Anterior cingulate cortex (tissue), 58 donors: ENCODE measurements at places on chromosomes 12 and 14.

DNA sequence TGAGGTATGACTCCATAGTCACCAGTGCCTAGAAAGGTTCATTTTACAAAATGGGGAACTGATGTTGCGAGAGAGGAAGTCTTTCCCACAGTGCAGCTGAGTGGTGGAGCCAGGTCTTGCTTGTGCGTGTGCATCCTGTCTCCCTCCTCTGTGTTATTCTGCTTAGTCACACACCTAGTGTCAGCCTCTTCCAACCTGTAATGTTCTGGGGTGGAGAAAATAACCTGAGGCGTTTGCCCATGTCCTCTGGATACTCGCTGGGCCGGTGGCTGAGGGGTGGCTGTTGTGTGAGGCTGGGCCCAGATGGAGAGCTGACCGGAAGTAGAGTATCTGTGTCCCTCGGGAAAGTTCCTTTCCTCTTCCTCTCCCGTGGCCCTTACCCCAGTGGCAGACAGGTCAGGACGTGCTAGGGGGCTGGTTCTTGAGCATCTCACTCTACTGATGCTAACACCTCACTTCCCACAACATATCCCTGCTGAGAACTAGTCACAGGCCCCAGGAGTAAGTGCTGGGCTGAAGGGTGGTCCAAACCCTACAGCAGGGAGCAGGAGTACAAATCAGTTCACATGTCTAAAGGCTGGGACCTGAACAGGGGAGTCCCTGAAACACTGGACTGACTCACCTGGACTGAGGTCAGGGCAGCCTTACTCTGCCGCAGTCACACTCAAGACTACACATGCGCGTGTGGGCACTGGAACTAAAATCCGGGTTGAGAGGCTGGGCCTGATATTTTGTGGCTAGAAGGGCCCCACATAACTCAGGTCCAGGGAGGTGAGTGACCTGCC, 7.0 kb downstream of the MLF2 start:
- no peak for DNase-seq

DNA sequence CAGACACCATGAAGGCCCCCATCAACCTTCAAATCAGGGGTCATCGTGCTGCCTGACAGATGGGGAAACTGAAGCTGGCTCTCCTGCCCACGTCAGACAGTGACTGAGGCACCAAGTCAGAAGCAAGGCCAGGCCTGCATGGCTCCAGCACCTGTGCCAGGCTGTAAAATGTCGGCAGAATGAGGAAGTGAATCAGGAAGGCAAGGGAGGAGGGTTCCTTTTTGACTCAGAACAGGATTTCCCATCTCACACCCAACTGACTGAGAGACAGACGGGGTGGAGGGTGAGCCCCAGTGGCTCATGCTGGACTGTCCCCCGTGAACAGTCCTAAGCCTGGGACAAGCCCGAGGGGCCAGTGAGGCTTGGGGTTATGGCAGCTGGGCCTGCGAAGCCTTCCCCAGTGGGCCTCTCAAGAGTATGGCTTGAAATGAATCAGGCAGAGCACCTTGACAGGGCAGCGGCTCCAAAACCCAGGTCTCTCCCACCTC, 20.9 kb downstream of the SYNE3 start:
- DNase-seq = no peak

DNA sequence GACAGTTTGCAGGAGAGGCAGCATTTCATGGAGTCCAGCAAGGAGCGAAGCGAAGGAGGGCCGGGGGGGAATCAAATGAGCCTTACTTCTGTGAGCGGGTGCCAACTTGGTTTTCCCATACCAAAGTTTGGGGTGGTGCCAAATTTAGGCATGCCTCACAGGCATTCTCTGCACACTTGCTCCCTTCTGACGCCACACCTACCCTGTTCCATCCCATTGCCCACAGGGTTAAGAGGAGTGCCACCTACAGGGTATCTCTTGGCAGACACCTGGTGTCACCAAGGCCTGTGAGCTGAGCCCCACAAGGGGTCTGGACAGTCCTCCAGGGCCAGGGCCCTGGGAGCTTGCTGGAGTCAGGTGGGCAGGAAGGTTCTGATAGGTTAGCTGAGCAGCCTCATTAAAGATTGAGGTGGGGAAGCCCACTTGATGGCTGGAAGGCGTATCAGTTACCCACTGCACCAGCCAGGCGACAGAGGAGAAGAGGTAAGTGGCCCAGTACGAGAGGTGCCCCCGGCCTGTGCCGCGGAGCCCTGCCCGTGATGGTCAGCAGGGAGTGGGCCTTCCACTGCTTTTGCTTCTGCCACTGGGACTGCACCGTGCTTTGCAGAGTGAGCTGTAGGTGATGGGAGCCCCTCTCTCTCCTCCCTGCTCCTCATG, 45.2 kb downstream of the DEGS2 start:
- DNase-seq = no peak

DNA sequence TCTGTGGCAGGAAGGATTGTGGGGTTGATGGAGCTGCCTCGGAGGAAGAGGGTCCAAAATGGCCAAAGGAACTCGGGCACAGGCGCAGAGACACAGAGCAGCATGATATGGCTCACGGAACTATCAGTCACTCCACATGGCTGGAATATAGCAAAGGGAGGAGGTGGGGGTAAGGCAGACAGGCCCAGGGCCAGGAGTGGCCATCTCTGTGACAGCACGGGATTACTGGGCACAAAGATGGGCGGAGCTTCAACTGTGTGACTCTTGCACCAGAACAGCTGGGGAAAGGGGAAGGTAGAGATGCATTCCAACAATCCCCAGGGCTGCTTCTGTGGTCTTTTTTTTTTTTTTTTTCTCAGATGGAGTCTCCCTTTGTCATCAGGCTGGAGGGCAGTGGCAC, 24.8 kb upstream of the EML1 start:
- DNase-seq = no peak

DNA sequence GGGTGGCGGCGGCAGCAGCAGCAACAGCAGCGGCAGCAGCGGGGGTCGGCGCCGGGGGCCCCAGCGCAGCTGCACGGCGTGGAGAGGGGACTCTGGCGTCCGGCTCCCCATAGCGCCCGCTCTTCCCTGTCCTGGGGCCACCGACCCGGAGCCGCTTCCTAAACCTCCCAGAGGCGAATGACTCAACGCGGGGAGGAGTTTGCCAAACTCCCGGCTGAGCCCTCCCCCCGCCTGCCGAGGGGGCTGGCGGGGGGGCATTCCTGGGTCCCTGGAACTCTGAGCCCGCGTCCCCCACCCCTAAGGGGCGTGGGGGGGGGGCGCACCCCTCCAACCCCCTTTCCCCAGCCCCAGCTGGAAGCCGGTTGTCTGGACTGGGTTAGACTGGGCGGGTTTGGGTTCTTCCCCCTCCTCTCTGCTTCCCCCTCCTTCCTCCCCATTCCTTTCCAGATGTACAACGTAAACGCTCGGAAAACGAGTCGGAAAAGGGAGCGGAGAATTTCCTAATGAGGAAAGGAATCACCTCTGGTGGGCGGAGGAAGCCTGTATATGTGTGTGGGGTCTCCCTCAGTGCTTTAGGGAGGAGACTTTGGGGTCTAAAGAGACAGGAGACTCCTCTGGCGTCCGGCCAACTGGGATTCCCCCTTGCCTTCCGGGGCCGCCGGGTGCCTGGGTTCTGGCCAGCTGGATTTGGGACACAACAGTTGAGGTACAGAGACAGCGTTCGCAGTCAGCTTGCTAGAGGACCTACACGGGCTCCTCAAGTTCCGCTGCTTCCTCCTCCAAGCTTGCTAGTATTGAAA, at the start of gene ITGA5:
Gene ITGA5, minus strand, starts transcription at position 179 of the 800 bp plus-strand sequence. Its CDS starts 68 bp downstream, at position 111.
- DNase-seq = no peak

GRCh38 chr14:36940476-36940875, 231.9 kb downstream of the SLC25A21 start:
- no peak for DNase-seq

GRCh38 chr14:22221508-22221907, 367.5 kb downstream of the DAD1 start:
- no peak for DNase-seq

GRCh38 chr12:93029091-93029490, 100.0 kb upstream of the EEA1 start:
- DNase-seq = no peak

- no peak for DNase-seq
Observed at GRCh38 chr14:20607617-20608016, 16.4 kb upstream of the RNASE12 start.

DNA sequence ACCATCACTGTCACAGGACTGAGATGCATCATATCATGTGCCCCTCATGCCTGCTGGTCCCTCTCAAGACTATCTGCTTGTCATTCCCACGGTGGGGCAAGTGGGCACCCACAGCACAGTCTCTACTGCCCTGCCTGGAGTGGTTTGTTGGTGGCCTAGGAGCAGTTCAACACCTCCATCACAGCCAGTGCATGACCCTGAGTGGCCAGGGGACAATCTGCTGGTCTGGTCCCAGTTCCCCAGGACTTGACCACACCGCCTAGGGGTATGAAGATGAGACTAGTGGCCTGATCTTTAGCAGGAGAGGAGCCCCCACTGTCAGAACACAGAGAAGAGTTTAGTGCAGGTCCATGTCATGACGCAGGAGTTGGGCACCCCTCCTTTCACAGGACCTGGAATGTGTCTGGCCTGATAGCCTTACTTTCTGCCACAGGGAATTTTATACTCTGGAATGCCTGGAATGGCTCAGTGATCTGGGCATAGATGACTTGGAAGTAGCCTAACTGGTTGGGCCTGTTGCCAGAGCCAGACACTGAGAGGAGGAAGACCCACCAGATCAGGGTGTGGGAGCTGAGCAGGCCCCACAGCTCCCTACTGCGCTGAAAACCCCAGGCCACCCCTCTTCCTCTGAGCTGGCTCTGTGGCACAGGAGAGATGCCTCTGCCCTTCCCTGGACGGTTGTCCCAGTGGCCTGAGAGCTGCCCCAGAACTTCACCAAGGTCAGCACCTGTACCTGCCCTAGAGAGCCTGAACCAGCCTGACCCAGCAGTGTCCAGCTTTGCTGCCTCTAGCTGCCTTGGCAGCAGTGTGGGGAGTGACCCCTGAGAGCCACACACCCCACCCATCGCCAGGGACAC, 83.3 kb downstream of the PUS7L start:
- DNase-seq = no peak

- no peak for DNase-seq
Observed at GRCh38 chr12:88241862-88242570, 99.9 kb downstream of the TMTC3 start.

- DNase-seq = no peak
Observed at GRCh38 chr14:104856157-104856868, 8.8 kb upstream of the CEP170B start.

DNA sequence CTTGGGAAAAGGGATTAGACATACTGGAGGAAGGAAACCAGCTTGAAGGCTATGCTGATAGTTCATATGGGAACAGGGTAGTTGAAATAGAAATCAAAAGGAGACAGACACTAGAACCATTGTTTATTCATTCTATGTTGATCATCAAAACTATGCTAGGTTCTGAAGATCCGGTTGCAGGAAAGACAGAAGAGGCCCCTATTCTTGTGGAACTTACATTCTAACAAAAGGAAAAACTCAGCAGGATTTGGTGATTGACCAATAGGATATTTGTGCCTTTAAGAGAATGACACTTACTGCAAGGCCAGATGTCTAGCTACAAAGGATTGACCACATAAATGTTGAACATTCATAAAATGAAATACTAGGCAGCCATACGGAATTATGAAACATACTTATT, 179.2 kb downstream of the AKAP6 start:
- no peak for DNase-seq

- no peak for DNase-seq
Observed at GRCh38 chr12:88960213-88960878, 380.1 kb upstream of the KITLG start.

DNA sequence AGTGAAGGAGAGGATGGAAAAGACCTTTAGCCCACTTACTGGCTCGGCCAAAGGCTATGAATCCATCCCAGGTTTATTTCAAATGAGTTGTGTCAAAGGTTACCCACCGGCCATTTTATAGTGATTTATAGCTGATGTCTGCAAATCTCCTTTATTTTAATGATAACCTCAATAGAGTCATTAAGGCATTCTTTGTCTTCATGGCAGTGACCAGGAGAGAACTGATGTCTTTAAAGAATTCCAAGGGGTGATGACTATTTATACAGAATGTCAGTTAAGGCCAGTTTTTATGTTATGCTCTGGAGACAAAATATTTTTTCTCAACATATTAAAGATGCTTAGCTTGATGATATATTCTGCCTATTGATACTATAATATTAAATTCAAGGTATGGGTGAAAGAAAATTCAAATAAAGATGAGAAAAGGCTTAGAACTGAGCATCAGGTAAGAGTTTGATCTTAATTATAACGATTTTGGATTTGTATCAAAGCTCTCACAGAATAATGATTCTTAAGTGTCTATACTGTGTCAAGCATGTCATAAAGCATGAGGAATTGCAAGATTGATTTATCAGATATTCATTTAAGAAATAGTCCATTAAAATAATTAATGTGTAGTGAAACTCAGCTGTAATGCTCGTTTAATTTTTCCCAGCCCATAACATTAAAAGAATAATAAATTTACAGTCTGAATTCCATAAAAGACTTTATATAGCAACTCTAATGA, 361.5 kb downstream of the SOX5 start:
- DNase-seq = no peak

DNA sequence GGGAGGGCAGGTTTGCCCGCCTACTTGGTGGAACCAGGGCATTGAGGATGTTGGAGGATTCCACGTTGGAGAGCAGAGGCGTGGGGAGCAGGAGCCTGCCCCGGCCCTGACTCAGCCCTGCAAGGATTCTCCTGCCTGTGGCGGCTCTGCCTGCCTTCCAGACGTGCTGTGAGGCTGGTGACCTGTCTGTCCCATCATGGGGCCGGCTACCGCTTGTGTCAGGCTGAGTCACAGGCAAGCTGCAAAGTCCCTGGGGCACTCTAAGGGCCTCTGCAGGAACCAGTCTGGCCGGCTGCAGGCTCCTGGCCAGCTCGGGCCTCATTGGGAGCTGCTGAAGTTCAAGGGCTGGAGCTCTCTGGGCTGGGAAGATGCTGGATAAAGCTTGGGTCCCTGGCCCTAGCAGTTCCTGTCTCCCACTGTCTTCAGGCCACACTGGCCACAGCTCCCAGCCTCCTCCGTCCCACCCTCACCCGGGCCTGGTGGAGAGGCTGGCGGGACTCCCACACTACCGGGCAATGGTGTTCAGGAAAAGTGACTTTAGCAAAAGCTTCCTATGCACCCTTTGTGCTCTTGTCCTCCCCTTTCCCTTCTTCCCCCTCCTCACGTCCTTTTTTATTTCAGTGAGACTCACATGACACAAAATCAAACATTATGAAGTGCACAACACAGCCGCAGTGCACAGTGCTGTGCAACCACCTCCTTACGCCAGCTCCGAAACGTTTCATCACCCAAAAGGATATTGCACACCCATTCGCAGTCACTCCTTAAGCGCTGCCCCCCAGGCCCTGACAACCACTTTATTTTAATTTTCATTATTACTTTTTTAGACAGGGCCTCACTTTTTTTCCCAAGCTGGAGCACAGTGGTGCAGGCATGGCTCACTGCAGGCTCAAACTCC, 22.0 kb upstream of the ULK1 start:
- no peak for DNase-seq

DNA sequence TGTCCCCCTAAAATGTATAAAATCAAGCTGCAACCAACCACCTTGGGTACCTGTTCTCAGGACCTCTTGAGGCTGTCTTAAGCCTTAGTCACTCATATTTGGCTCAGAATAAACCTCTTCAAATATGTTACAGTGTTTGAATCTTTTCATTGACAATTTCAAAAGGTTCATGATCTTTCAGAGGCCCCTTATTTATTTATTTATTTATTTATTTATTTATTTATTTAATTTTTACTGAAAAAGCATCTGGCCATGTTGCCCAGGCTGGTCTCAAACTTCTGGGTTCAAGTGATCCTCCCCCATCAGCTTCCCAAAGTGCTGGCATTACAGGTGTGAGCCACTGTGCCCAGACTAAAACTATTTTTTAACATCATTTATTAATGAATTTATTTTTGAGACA, 8.2 kb upstream of the NUDT4 start:
- no peak for DNase-seq
